ENCODE measurements at places on chromosomes 3 and 15. TPM values are rescaled to one million over a fixed set of nuclear protein-coding genes. Genes with fewer than 3 reads are reported as not detected.

The BSN gene
- 0.29 TPM for total RNA-seq

The EXD1 gene
- not detected for total RNA-seq

The CYP19A1 gene
- 0.70 TPM for total RNA-seq

The GRIP2 gene
- not detected for total RNA-seq

The PSMD6 gene
- 91.3 TPM for total RNA-seq
